ENCODE measurements at places on chromosomes 5 and 9.

GRCh38 chr5:151024440-151025249 is 4.3 kb downstream of the GPX3 start:
- DNase-seq = no peak

GRCh38 chr5:60444661-60445360 is 255.2 kb downstream of the DEPDC1B start:
- no peak for DNase-seq

DNA sequence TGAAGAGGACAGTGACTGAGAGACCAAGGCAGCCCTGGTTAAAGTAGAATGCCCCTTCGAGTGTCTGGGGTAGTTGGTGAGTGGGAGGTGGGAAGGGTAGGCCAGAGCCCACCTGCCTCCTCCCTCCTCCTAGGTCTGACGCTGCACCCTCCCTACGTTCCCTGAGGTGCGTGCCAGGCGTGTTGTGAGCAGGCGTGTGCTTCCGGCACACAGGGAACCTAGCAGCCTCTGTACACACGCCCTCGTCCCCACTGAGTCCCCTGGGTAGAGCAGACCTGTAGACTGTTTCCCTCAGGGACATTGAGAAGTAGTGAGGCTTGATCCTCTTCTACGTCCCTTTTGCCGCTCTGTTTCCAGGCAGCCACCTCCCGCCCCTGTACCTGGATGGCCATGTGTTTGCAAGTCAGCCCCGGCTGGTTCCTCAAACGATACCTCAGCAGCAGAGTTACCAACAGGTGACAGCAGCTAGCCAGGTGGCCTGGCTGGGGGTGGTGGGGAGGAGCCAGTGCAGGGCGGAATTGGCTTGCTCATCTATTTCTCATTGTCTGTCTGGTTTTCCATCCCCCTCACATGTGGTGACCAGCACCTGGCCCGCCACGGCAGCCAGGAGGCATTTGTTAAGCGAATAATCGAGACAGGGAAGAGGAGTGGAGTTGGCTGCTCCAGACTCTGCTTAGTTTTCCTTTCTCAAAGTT is 16.8 kb upstream of the POMT1 start:
- no peak for DNase-seq

DNA sequence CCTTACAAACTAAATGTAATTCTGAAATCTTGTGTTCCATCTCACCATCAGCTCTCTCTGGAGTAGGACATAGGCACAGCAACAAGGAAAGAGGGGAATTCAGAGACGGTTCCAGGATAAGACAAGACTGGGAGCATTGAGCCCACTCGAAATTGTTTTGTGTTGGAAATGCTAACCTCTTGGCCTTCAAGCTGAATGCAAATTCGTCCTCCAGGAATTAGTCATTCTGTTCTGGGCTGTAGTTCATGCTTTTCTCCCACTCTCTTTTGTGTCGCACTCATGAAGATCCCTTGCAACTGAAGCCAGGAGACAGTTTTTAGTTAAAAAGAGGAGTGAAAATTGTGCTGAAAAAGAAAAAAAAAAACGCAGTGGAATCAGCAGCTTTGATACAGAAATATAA is 121.7 kb upstream of the SEMA6A start:
- DNase-seq = no peak

- DNase-seq = no peak
Measured at GRCh38 chr5:132222649-132223038, 5.0 kb downstream of the P4HA2 start.

DNA sequence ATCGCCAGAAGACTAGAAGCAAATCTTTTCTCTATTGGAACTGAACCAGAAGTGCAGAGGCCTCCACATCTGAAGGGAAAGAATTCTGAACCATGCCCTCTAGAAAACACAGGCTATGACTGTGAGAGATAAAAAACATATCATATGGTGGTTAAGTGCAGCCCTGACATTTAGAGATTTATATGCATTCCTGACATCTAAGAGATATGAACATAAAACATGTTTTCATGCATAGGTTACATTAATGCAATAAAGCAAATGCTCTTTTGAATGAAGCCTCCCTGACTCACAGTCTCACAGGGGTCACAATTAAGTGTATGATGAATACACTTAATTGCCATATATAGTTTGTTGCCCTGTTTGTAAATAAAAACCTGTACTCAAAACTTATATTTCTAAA is 28.9 kb upstream of the CKMT2 start:
- no peak for DNase-seq

DNA sequence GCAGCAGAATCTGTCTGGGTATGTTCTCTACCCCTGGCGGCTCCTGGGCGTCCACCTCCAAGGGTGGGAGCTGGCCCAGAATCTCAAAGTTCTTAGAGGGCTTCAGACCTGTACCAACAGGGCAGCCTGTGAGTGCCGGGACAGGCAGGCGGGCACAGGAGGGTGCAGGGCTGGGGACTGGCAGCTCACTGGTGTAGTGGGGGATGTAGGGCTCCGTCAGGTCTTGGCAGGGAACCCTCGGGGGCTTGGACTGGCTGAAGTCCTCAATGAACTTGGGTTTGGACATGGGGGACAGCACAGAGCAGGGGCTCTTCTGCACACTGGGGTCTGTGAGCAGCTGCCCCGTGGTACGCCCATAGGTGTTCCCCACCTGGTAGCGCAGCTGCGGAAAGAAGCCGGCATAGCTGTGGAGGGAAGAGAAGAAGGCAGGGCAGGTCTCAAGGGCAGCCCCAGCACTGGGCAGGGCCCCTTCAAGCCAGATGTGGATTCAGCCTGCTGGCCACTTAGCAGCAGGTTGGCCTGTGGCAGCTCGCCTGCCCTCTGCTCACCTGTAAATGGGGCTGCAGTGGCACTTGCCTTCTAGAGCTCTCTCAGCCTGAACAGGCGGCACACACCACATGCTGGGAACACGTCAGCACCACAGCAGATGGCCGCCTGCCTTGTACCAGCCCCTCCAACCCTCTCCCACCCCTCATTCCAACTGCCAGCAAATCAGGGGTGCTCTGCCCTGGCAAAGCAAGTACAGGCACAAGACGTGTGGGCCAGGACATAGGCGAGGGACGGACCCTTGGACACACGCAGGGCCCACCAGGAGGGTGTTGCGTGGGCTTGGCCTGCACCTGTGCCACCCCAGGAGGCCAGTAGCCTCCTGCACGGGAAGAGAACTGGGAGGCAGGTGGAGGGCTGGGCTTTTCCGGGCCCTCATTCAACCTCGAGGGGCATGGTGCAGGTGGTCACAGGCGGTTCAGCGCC is 4.6 kb downstream of the TUBB4B start:
- DNase-seq = no peak

- no peak for DNase-seq
Measured at GRCh38 chr9:107226421-107226820, 56.7 kb upstream of the RAD23B start.

- DNase-seq = no peak
Measured at GRCh38 chr9:78050421-78050820, 18.8 kb upstream of the GNAQ start.

GRCh38 chr9:112731971-112732370 is 14.1 kb upstream of the INIP start:
- DNase-seq = no peak

GRCh38 chr5:134510970-134511795 is 14.3 kb upstream of the JADE2 start:
- peak; percentile 66 for DNase-seq

Measured in activated naive CD4-positive, alpha-beta T cell treated with Interleukin-2 at 50 U/mL for 16 hours (primary cell).